Right lobe of liver (tissue), 6 donors: ENCODE measurements at places on chromosomes 7 and 10. TPM values are rescaled to one million over a fixed set of nuclear protein-coding genes. Genes with fewer than 3 reads are reported as not detected.
A peak's percentile ranks its signal among the peaks of the same experiment; 100 is the strongest.

GRCh38 chr7:121966276-121966934, 93.4 kb downstream of the PTPRZ1 start:
- no peak overlapping the region for H3K27ac ChIP-seq
- no peaks in the 10 kb centered on the region for H3K27me3 ChIP-seq
- H3K36me3 ChIP-seq, result no peaks in the 10 kb centered on the region

AGR2 gene
- total RNA-seq, result 0.29 TPM

GRCh38 chr7:36723951-36724664, at the start of gene AOAH:
AOAH (minus strand) TSS chr7:36724494; CDS start chr7:36724148, 346 bp downstream.
- H3K4me3 ChIP-seq, result peak within 1 kb of the TSS; percentile 32
- H3K4me1 ChIP-seq, result no peaks in the 10 kb centered on the region
- H3K27me3 ChIP-seq, result no peaks in the 10 kb centered on the region

GRCh38 chr7:154649434-154649833, 353.5 kb downstream of the PAXIP1 start:
- H3K27me3 ChIP-seq, result no peaks in the 10 kb centered on the region
- no peak overlapping the region for H3K27ac ChIP-seq
- no peak overlapping the region for H3K4me3 ChIP-seq
- H3K4me1 ChIP-seq, result no peaks in the 10 kb centered on the region
- no peaks in the 10 kb centered on the region for H3K36me3 ChIP-seq
- DNase-seq, result no peak

DNA sequence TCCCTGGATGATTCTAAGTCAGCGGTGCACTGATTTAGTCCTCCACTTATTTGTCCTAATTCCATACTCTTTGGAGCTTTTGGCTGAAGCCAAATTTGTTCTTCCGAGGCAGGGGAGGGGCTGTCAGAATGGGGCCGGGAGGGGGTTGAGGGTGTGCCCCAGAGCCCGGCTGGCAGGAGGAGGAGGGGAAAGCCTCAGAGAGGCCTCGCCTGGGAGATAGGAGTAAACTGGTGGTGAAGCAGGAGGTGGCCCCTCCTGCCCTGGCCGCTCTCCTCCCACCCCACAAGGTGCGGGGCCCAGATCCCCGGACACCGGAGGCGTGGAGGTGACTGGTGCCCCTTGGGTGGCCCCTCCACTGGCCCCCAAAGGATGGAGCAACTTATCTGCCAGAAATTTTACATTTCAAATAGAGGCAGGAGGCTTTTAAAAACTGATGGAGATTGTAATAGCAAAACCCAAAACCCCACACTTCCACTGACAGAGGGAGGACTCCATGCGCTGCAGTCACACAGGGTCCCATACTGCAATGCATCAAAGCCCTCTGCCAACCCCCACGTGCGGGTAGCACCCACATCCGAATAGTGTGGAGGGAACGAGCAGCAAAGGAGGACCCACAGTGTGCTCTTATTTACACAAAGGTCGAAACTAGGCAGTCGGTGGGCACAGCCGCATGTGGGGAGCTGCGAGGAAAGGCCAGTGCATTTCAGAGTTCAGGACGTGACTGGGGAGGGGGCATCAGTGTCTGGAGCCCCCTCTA, 61.9 kb downstream of the CAMK2B start:
- no peak overlapping the region for H3K4me3 ChIP-seq
- H3K27ac ChIP-seq, result no peak overlapping the region
- no peaks in the 10 kb centered on the region for H3K27me3 ChIP-seq
- no peaks in the 10 kb centered on the region for H3K4me1 ChIP-seq
- H3K36me3 ChIP-seq, result no peaks in the 10 kb centered on the region

DNA sequence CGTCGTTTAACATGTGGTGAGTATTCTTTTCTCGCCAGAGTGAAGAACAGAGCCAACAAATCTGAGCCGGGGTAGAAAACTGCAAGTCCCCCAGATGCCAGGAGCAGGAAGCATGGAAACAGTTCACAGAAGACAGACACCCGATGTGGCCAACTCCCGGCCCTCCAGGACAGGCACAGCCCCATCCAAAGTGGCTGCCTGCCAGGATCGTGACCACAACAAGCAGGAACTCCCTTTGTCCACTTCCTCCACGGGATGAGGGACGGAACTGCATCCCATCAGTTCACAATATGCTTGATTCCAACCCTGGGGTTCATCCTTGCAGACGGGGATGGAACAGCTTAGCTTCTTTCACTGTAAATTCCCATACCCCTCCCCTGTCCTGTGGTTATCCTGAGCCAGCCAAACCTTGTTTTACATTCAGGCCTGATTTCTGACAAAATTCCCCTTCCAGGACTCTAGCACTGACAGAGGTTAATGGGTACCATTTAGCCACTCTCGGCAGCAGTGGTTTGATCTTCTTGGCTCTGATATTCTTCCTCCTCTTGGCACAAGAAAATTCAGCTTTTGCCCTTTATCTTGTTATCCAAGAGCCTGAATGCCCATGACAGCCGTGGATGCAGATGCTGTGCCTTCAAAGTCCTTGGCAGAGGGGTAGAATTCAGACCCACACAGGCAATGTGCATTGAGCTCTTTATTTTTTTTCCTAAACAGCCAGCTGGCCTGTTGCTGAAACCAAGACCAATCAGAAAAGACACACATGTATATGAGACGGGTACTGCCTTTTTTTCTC, 105.5 kb upstream of the FAM204A start:
- DNase-seq, result no peak
- no peak overlapping the region for H3K27ac ChIP-seq
- H3K4me3 ChIP-seq, result no peak overlapping the region
- no peaks in the 10 kb centered on the region for H3K27me3 ChIP-seq
- no peaks in the 10 kb centered on the region for H3K36me3 ChIP-seq
- no peaks in the 10 kb centered on the region for H3K4me1 ChIP-seq
